ENCODE measurements at places on chromosomes 16 and 17. TPM values are rescaled to one million over a fixed set of nuclear protein-coding genes. Genes with fewer than 3 reads are reported as not detected.

GRCh38 chr17:74270333-74270732 lies 3.7 kb upstream of the DNAI2 start:
- no peak for DNase-seq

- no peak for DNase-seq
Measured at GRCh38 chr16:68003031-68003430, 3.7 kb upstream of the DPEP2 start.

DNA sequence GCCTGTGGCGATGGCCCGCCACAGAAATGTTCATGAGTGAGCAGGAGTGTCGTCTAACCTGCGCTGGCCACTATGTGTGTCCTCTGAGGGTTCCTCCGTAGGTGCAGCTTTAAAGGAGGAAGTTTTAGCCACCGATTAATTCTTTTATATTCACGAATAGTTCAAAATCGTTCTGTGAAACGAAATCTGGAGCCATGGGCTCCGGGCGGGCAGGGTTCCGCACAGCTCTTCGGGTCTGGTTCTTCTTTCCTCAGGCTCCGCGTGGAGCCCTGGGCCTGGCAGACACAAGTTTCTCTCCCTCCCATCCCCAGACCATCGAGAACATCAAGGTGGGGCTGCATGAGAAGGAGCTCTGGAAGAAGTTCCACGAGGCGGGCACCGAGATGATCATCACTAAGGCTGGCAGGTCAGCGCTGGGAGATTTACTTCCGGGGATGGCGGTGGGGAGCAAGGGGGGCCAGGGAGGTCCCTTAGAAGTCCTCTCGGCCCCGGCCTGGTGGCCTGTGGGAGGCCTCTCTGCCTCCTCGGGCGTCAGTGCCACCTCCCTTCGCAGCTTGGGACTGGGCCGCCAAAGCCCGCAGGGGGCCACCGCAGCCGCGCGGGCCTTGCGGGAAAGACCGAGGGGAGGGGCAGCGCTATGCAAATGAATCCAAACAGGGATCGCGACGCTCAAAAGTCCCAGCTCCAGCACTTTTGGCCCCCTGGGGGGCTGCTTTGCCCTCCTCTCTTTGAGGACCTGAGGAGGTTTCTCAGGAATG lies 5.2 kb downstream of the TBX4 start:
- DNase-seq = no peak

- DNase-seq = no peak
Measured at GRCh38 chr16:13852827-13853226, 67.1 kb upstream of the ERCC4 start.

GRCh38 chr16:31277659-31278260 lies 18.0 kb downstream of the ITGAM start:
- no peak for DNase-seq

DNA sequence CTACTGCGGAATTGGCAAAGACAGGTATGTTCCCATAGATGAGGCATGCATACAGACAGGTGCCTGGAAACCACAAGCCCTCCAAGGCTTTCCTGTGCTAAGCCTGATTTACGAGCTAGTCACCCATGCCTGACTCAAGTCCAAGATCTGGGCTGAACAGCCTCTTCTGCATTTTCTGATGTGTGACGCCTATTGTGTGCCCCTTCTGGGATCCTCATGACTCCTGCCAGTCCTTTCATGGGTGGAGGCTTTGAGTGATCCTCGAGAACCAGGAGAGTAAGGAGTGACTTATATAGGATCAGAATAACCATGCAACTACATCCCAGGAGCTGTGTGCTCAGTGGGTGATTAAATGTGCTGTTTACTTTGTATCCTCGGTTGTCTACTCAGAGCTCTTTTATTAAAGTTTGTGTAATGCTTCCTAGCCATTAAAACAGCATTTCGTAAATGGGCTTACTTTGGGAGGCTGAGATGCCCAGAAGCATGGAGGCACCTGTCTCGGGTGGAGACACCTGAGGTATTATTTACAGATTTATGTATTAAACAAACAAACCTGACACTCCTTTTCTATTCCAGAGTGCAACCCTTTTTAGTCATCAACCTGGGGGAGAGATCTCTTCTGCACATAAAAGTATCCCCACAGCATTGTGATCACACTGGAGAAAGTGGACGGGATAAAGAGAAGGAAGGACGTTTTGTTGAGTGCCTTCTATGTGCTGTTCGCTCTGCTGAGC lies 373.0 kb upstream of the DYNLRB2 start:
- DNase-seq = no peak

- no peak for DNase-seq
Measured at GRCh38 chr16:1197237-1197866, 27.7 kb downstream of the TPSG1 start.

- DNase-seq = peak; percentile 24
Measured at GRCh38 chr17:19533718-19534561, at the start of gene SLC47A1. SLC47A1 (plus strand) TSS chr17:19533854; CDS start chr17:19533940, 86 bp downstream.

DNA sequence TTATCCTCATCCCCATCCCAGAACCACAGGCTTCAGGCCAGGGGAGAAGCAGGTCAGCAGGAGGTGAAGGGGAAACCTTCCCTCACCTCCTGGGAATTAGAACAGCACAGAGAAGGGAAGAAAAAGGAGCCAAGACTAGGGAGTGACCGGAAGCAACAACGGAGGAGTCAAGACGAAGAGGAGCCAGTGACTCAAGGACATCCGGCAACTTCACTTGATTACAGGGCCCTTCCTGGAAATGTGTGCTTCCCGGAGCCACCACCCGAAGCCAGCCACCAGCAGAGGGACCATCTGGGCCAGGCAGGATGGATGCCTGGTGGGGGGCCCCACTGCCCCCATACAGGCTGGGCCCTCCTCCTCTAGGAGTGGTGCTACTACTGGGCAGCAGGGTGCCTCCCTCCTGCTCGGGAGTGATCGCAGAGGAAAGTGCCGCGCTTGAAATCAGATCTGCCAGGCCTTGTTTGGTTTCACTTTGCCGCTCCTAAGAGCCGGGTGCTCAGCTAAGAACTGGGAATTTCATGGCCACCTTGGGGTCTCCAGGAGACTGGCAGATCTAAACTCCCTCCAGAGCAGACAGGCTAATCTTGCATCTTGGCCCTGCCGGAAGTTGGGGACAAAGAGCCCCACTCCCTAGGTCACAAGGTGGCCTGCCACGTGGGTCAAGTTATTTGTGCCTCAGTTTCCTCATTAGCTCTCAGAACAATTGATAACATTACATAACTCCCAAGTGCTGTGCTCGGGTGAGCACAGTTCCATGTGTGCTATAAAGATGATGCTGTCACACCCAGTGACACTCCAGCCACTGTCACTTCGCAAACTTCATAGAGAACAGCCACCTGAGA lies 6.6 kb downstream of the CDC42EP4 start:
- DNase-seq = no peak

CASKIN2 gene
- 0.98 TPM for total RNA-seq

TMEM100 gene
- not detected for total RNA-seq

Measured in CD8-positive, alpha-beta T cell (primary cell).